ENCODE measurements at places on chromosomes 6 and 20. TPM values are rescaled to one million over a fixed set of nuclear protein-coding genes. Genes with fewer than 3 reads are reported as not detected.

Gene ULBP1
- total RNA-seq: 12.0 TPM

Gene CDH26
- total RNA-seq: 0.26 TPM

Gene CPNE5
- not detected for total RNA-seq

Gene DNAH8
- total RNA-seq: not detected

Gene PLCB4
- 87.4 TPM for total RNA-seq

Gene NECAB3
- 25.5 TPM for total RNA-seq

Gene IPCEF1
- total RNA-seq: not detected

Gene RIN2
- 43.4 TPM for total RNA-seq

Gene RPS18
- total RNA-seq: 2,740 TPM

Gene SENP6
- total RNA-seq: 53.6 TPM

Gene CTAGE9
- total RNA-seq: not detected

Gene GRM1
- not detected for total RNA-seq

Gene PKHD1
- total RNA-seq: not detected

- H3K36me3 ChIP-seq: no peaks in the 10 kb centered on the region
- H3K27ac ChIP-seq: no peak overlapping the region
- no peak overlapping the region for H3K4me3 ChIP-seq
- no peak for DNase-seq
Measured at GRCh38 chr20:23459461-23460150, 6.9 kb upstream of the CST11 start.

GRCh38 chr6:117653949-117654348 is 21.3 kb upstream of the NUS1 start:
- no peaks in the 10 kb centered on the region for H3K4me1 ChIP-seq
- H3K27me3 ChIP-seq: peaks cover 4% of the 10 kb centered on the region
- H3K36me3 ChIP-seq: no peaks in the 10 kb centered on the region
- no peak overlapping the region for H3K4me3 ChIP-seq
- no peak overlapping the region for H3K27ac ChIP-seq
- no peak for DNase-seq

DNA sequence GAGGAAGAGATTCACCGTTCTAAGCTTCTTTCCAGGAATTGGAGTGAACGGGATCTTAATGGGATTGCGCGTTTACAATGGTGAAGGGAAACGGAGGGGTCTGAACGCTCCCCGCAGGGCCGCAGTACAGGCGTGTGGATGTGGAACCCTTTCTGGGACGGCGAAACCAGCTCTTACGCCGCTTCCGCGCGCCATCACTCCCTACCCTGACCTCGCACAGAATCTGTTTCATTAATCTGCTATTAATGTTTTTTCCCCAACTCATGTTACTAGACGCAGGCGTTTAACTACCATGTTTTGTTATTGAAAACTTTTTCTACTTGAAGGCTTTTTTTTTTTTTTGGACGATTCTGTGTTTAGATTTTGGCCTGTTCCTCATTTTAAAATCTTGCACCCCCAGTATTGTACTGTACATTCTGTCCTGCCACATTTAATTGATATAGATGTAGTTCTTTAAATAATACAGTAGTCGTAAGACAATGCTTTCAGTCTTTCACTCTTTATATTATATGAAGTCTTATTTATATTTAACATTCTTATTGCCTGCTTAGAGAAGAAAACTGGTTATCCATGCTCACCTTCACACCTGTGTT is 696 bp upstream of the SUPT3H start:
- H3K27me3 ChIP-seq: no peaks in the 10 kb centered on the region
- H3K27ac ChIP-seq: peak overlapping the region; percentile 99
- peak overlapping the region; percentile 93 for H3K4me3 ChIP-seq
- DNase-seq: no peak
- no peaks in the 10 kb centered on the region for H3K36me3 ChIP-seq
- peaks cover 34% of the 10 kb centered on the region for H3K4me1 ChIP-seq

GRCh38 chr6:150230164-150230561 is 87.3 kb downstream of the PPP1R14C start:
- H3K36me3 ChIP-seq: no peaks in the 10 kb centered on the region
- no peak overlapping the region for H3K27ac ChIP-seq
- H3K4me1 ChIP-seq: peaks cover 49% of the 10 kb centered on the region
- no peak for DNase-seq
- H3K27me3 ChIP-seq: peaks cover 3% of the 10 kb centered on the region
- peak overlapping the region; percentile 16 for H3K4me3 ChIP-seq

- no peak overlapping the region for H3K4me3 ChIP-seq
- peak; percentile 33 for DNase-seq
- peak overlapping the region; percentile 19 for H3K27ac ChIP-seq
Measured at GRCh38 chr6:129744201-129744879, 34.4 kb upstream of the ARHGAP18 start.

GRCh38 chr6:90492369-90492768 is 94.5 kb downstream of the MAP3K7 start:
- no peak overlapping the region for H3K4me3 ChIP-seq
- H3K4me1 ChIP-seq: no peaks in the 10 kb centered on the region
- peaks cover 18% of the 10 kb centered on the region for H3K27me3 ChIP-seq
- DNase-seq: no peak

- H3K27me3 ChIP-seq: no peaks in the 10 kb centered on the region
- H3K4me1 ChIP-seq: peaks cover 38% of the 10 kb centered on the region
- no peaks in the 10 kb centered on the region for H3K36me3 ChIP-seq
- no peak overlapping the region for H3K4me3 ChIP-seq
- DNase-seq: no peak
Measured at GRCh38 chr6:131910219-131910589, 41.0 kb downstream of the CCN2 start.

- H3K4me3 ChIP-seq: peak within 1 kb of the TSS; percentile 93
- peaks cover 39% of the 10 kb centered on the region for H3K4me1 ChIP-seq
- H3K36me3 ChIP-seq: no peaks in the 10 kb centered on the region
- H3K27ac ChIP-seq: peak within 1 kb of the TSS; percentile 82
Measured at GRCh38 chr20:49713753-49714712, at the start of gene B4GALT5. Gene B4GALT5, minus strand, starts transcription at chr20:49713878. Its CDS starts 188 bp downstream, at chr20:49713690.

- H3K36me3 ChIP-seq: no peaks in the 10 kb centered on the region
- H3K4me1 ChIP-seq: peaks cover 38% of the 10 kb centered on the region
- no peaks in the 10 kb centered on the region for H3K27me3 ChIP-seq
- DNase-seq: no peak
- H3K27ac ChIP-seq: no peak overlapping the region
Measured at GRCh38 chr6:134508862-134509498, 191.1 kb upstream of the SGK1 start.

- peaks cover 59% of the 10 kb centered on the region for H3K36me3 ChIP-seq
- no peak for DNase-seq
Measured at GRCh38 chr6:87541744-87542143, 48.0 kb downstream of the RARS2 start.

DNA sequence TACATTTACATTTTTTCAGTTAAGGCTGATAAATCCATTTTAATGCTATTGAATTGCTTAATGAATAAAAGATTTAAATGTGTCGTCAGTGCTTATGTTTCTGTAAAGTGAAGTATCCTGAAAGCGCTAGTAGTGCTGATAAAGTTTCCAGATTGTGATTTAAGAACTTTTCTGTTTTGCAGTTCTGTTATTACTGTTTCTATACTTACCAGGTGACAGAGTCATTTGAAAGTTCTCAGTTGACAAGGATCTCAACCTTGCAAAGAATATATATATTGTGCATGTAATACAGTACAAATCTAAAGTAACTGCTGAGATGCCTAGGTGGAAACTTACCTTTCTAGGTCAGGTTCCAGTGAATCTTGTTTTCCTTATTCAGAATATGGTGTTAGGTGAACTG is 201.8 kb downstream of the ARID1B start:
- no peak overlapping the region for H3K27ac ChIP-seq
- no peak for DNase-seq
- no peak overlapping the region for H3K4me3 ChIP-seq
- H3K36me3 ChIP-seq: no peaks in the 10 kb centered on the region
- no peaks in the 10 kb centered on the region for H3K27me3 ChIP-seq

- peaks cover 49% of the 10 kb centered on the region for H3K4me1 ChIP-seq
- no peaks in the 10 kb centered on the region for H3K36me3 ChIP-seq
- H3K27me3 ChIP-seq: peaks cover 2% of the 10 kb centered on the region
- H3K4me3 ChIP-seq: no peak overlapping the region
Measured at GRCh38 chr20:4061987-4062386, 46.6 kb upstream of the RNF24 start.

GRCh38 chr6:77740380-77740779 is 87.5 kb downstream of the MEI4 start:
- H3K27ac ChIP-seq: no peak overlapping the region
- no peaks in the 10 kb centered on the region for H3K36me3 ChIP-seq
- no peaks in the 10 kb centered on the region for H3K4me1 ChIP-seq
- no peak overlapping the region for H3K4me3 ChIP-seq
- peaks cover 2% of the 10 kb centered on the region for H3K27me3 ChIP-seq

DNA sequence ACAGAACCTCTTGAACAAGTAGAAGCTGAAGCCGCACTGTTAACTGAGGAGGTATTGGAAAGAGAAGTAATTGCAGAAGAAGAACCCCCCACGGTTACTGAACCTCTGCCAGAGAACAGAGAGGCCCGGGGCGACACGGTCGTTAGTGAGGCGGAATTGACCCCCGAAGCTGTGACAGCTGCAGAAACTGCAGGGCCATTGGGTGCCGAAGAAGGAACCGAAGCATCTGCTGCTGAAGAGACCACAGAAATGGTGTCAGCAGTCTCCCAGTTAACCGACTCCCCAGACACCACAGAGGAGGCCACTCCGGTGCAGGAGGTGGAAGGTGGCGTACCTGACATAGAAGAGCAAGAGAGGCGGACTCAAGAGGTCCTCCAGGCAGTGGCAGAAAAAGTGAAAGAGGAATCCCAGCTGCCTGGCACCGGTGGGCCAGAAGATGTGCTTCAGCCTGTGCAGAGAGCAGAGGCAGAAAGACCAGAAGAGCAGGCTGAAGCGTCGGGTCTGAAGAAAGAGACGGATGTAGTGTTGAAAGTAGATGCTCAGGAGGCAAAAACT is 40.1 kb downstream of the ZBTB2 start:
- no peak for DNase-seq
- H3K4me3 ChIP-seq: no peak overlapping the region
- H3K4me1 ChIP-seq: no peaks in the 10 kb centered on the region
- no peak overlapping the region for H3K27ac ChIP-seq

GRCh38 chr20:39909447-39909846 is 779.6 kb downstream of the MAFB start:
- H3K36me3 ChIP-seq: no peaks in the 10 kb centered on the region
- H3K4me1 ChIP-seq: no peaks in the 10 kb centered on the region

GRCh38 chr20:63150911-63151531 is 64.9 kb downstream of the YTHDF1 start:
- H3K27ac ChIP-seq: no peak overlapping the region
- DNase-seq: no peak
- no peak overlapping the region for H3K4me3 ChIP-seq
- H3K36me3 ChIP-seq: peaks cover 19% of the 10 kb centered on the region
- peaks cover 5% of the 10 kb centered on the region for H3K4me1 ChIP-seq
- peaks cover 22% of the 10 kb centered on the region for H3K27me3 ChIP-seq

DNA sequence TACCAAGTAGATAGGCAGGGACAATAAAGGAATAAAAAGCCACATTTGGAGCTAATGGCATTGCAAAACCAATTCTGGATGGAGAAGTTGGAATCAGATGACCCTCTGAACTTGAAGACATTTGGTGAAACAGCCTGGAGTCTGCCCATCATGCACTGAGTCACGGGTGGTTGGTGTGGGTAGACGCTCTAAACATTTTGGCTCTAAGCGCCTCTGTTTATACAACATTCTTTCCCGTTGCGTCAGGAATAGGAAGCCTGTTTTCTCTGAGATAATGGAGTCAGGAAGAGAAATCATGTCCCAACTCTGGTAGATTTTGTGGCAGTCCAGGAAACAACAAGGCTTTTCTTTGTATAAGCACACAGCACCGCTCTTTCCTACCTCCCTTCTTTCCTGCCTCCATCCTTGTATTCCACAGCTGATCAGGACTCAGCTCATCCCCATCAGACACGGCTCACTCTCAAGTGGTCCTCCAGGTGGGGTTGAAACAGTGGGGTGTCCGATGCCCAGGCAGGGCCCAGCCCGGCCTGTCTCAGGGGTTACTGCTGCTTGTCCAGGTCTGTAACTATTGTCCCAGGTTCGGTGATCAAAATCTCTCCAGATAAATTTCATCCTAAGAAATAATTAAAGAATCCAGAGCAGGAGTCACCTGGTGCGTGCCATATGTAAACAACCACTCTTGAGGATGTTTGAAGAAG is 12.1 kb upstream of the RAMACL start:
- H3K27ac ChIP-seq: peak overlapping the region; percentile 98
- peaks cover 26% of the 10 kb centered on the region for H3K36me3 ChIP-seq
- H3K27me3 ChIP-seq: no peaks in the 10 kb centered on the region
- DNase-seq: peak; percentile 88
- H3K4me1 ChIP-seq: peaks cover 72% of the 10 kb centered on the region
- peak overlapping the region; percentile 49 for H3K4me3 ChIP-seq

DNA sequence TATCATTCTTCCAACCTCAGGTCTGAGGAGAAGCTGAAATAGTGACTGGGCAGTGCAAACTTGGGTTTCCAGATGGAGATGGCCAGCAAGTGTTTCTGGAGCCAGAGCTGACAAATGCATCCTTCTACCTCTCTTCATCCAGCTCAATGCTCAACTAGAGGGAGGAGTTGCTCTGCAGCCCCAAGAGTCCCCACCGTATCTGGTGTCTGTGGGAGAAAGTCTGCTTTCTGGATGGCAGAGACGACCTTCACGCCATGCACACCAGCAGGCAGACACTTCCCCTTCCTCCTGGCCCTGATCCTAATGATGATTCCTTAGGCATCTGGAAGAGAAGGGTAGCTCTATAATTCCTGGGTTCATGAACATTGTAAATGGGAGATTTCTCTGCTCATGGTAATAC is 127.4 kb upstream of the SPACA1 start:
- no peak for DNase-seq
- no peak overlapping the region for H3K4me3 ChIP-seq
- no peaks in the 10 kb centered on the region for H3K4me1 ChIP-seq
- no peak overlapping the region for H3K27ac ChIP-seq

DNA sequence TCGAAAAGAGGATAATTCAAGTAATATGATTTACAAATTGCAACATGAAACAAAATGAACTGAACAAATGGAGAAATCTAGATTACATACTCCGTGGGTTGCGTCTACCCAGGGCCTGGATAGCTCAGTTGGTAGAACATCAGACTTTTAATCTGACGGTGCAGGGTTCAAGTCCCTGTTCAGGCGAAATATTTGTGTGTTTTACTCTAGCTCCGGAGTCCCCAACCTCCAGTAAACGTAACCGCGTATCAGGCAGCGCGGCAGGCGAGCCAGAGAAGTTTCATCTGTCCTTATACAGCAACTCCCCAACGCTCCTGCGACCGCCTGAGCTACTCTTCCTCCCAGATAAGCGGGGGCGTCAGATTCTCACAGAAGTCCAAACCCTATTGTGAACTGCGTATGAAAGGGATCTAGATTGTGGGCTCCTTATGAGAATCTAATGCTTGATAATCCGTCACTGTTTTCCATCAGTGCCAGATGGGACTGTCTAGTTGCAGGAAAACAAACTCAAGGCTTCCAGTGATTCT is 176.1 kb downstream of the TRIM27 start:
- peaks cover 17% of the 10 kb centered on the region for H3K4me1 ChIP-seq
- H3K4me3 ChIP-seq: peak overlapping the region; percentile 57
- no peak overlapping the region for H3K27ac ChIP-seq
- H3K36me3 ChIP-seq: no peaks in the 10 kb centered on the region
- DNase-seq: peak; percentile 80
- H3K27me3 ChIP-seq: peaks cover 21% of the 10 kb centered on the region

Measured in HFFc6 (cell line).